Muscle of leg (tissue), 16 donors: ENCODE measurements at places on chromosomes 13 and 19. TPM values are rescaled to one million over a fixed set of nuclear protein-coding genes. Genes with fewer than 3 reads are reported as not detected.

The SPRED3 gene
- 0.09 TPM for total RNA-seq

DNA sequence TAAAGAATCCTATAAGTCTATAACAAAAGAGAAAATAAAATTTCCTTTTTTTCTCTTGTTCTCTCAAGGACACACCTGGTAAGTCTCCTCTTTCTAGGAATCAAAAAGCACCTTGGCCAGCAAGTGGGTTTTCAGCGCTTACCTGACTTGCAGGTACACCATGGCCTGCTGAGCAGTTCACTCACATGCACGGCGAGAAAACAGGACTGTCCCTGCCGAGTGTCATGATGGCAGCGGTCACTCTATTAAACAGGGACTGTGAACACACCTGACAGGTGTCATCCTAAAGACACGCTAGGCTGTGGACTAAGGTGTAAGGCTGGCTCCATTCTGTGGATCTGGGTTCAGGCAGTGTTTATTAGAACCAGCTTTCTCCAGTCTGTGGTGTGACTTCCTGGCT lies 170.2 kb downstream of the TEX29 start:
- no peak for DNase-seq

GRCh38 chr13:111909501-111909900 lies 157.4 kb upstream of the SOX1 start:
- no peak for DNase-seq

- no peak for DNase-seq
These were observed 199.9 kb downstream of the B3GLCT start for GRCh38 chr13:31399690-31400089.

- no peak for DNase-seq
These were observed 2.3 kb upstream of the FCAR start for GRCh38 chr19:54871696-54872095.

DNA sequence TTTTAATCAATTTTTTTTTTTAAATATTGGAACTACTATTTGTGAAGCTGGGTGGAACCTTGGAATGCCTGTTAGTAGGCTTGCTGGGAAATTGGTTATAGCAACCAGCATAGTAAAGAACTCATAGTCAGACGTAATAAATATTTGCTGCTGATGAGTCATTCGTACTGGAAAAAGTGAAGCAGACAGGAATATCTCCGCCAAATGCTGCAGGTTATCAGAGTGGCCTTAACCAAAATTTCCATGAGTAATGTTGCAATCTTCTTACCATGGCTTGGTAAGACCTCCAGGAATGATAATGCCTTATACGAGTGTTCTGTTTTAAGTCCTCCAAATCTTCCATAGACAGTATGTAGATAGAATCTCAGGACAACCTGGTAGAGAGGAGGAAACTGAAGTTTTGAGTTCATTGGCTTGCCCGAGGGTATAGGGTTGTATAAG lies 34.2 kb downstream of the MBNL2 start:
- DNase-seq: no peak

The STOML3 gene
- total RNA-seq: 0.04 TPM

DNA sequence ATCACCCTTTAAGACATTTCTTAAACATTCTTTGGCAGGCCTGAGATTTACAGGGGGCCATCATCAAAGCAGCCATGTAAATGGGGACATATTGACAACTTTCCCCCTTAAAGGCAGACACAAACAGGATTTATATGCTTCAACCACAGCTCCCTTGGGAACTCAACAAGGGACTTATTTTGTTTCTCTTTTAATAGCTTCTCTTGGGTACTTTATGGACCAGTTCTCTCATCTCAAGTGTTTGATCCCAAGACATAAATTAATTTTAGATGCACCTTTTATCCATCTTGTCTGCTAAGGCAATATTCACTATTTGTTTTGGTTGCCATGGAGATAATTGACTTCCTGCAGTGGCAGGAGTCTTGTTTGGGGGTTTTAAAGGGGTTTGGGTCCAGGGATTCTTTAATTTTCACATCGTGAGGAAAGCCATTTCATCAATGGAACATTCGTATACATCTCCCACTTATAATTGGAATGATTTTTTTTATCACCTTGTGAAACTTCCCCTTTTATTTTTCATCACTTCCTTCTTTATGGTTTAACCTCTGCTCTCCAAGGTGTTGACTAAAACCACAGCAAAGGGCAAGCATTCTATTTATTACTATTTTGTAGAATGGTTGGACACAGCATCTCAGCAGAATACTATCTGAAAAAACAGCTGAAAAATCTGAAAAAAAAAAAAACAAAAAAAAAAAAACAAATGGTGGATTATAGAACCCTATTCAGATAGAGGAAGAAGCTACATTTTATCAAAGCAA lies 726.0 kb downstream of the DIAPH3 start:
- peak; percentile 31 for DNase-seq

- peak; percentile 83 for DNase-seq
These were observed 249.0 kb downstream of the DLEU7 start for GRCh38 chr13:50594276-50595051.

DNA sequence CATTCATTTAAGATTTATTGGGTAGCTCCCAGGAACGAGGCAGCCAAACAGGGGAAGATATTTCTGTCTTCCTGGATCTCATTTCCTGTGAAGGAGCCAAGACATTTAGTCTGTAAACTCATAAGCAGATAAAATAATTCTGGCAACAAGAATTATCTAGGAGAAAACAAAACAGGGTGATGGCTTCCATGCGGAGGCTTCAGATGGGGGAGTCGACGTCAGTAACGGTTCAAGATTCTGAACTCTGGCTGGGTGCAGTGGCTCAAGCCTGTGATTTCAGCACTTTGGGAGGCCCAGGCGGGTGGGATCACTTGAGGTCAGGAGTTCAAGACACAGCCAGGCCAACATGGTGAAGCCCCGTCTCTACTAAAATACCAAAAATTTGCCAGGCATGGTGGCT lies 1.3 kb downstream of the GNA15 start:
- peak; percentile 68 for DNase-seq

DNA sequence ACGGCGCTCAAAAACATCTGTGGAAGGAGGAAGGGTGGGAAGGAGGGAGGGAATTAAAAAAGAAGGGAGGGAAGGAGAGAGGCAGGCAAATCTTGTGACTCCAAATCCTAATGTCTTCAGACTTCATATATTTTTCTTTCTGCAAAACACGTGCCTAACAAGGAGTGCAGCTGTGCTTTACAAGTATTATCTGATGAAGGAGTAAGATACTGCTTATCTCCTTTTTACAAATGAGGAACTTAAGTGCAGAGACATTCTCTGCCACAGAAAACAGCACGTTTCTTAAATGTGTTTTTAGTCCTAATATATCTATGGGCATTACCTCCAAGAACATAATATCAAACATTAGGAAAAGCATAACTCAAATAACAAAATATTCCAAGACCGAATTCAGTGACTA lies 6.5 kb downstream of the FLT3 start:
- DNase-seq: no peak

DNA sequence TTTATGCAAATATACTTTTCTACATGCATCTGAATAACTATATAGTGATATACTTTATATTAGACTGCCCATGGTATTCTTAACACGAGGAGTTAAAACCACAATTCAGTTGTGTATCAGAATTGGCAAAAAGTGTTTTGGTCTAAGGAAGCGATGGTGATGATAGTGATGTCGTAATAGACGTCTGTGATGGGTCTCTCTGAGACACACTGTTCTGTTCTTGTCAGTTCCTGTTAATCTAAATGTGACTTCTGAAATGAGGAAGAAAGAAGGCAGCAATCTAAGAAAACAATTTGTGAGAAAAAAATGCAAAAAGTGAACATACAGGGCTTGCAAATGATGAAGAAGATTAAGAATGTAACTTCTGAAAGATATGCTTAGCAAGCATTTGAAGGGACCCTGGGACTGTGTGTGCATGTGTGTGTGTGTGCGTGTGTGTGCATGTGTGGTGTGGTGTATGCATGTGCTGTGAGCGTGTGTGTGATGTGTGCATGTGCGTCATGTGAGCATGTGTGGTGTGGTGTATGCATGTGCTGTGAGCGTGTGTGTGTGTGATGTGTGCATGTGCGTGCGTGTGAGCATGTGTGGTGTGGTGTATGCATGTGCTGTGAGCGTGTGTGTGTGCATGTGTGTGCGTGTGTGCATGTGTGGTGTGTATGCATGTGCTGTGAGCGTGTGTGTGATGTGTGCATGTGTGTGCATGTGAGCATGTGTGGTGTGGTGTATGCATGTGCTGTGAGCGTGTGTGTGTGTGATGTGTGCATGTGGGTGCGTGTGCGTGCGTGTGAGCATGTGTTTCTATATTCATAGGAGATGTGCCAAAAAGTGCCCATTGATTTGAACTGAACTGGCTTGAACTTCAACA lies 131.8 kb downstream of the IRS2 start:
- DNase-seq: peak; percentile 74

DNA sequence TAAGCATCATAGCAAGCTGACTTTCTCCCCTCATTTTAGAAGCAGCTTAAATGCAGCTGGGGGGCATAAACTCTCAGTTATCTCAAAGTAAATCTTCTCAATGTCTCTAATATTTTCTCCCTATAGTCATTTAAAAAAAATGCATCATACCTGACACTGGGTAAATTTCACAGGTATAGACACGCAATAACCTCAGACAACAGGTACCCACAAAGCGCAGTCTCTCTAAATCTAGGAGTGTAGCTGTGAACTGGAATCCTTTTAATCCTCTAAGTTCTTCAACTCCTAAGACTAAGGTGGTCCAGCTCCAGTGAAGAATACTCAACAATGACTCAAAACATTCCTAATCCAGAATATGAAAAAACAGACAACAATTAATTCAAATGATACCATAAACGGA lies 141.2 kb downstream of the MYCBP2 start:
- DNase-seq: no peak

DNA sequence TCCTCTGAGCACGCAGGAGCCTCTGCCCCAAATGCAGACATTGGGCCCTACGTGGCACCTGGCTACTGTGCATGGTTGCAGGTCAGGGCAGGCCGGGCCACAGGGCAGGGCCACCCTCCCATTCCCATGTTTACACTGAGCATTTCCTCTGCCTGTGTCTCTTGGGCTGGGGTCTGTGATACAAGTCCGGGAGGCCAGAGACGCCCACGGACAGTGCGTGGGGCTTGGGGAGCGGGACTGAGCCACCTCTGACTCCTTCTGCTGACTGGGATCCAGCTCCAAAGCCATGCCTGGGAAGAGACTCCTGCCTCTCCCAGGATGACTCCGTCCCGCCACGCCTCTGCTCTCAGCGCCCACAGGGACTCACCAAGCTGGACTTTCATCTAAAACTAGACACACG lies 18.8 kb downstream of the GAS6 start:
- DNase-seq: no peak

The ACTMAP gene
- total RNA-seq: 1.2 TPM

- no peak for DNase-seq
These were observed 7.3 kb downstream of the LAIR1 start for GRCh38 chr19:54357381-54357780.

DNA sequence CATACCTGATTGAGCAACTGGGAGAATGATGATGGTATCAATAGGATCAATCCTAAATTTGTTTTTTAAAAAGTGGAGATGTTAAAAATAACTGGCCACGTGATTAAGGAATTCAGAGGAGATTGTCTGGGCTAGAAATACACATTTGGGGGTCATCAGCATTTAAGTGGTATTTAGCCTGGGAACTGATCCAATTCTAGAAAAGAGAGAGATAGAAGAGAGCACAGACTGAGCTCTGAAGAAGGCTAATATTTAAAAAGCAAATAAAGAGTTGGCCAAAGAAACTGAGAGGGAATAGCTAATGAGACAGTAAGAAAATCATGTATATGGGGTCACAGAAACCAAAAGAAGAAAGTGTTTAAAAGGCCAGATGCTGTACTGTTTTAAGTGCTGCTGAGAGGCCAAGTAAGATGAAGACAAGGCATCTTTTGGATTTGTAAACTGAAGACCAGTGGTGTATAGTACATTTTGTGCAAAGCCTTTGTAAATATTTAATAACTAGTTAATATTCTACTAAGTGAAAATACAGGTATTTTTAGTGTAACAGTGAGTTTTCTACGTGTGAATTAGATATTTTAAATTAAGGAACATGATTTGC lies 40.2 kb downstream of the UBL3 start:
- peak; percentile 61 for DNase-seq

GRCh38 chr13:73060251-73061160 lies 1.7 kb downstream of the KLF5 start:
- DNase-seq: peak; percentile 91

DNA sequence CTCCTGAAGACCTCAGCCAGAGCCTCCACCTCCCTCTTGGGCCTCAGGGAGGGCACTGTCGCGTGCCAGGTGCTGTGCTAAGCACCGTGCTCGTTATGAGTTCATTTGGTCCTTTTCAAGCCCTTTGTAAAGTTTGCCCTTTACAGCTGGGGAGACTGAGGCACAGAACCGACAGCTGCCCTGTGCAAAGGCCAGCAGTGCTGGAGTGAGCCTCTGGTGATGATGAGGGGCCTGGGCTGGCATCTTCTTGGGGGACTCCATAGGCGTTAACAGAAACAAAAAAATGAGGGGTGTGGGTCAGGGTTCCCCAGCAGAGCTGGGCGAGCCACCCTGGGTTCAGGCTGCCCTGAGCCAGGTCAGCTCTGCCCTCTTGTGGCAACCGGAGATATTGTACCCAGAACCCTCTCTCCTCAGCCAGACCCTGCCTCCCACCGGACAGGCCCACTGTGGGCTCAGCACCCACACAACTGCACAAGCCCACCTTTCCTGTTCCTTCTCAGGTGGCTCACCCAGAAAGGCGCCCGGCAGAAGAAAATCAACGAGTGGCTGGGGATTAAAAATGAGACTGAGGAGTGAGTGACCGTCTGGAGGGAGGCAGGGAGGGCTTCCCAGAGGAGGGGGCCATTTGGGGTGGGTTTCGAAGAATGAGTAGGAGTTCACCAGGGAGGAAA lies 5.5 kb upstream of the IFI30 start:
- DNase-seq: peak; percentile 33

DNA sequence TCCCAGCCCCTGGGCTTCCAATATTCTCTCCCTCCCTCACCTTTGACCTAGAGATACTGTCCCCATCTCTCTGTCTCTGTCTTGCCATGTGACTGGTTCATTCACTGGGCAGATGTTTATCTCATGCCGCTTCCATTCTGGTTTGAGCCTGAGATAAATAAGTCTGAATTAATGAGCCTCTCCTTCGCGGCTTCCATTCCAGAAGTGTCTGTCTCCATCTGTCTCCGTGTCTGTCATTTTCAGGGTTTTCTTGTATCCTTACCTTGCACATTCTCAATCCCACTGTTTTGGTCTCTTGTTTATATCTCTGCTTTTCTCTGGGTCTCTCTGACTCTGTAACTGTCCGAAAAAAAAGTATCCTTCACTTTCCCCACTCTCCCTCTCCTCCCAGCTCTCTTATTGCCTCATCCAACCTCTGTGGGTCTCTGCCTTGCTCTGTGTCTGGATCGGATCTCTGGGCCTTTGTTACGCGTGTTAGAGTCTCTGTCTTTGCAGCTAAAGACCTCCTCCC lies 4.3 kb downstream of the SPHK2 start:
- DNase-seq: peak; percentile 31

DNA sequence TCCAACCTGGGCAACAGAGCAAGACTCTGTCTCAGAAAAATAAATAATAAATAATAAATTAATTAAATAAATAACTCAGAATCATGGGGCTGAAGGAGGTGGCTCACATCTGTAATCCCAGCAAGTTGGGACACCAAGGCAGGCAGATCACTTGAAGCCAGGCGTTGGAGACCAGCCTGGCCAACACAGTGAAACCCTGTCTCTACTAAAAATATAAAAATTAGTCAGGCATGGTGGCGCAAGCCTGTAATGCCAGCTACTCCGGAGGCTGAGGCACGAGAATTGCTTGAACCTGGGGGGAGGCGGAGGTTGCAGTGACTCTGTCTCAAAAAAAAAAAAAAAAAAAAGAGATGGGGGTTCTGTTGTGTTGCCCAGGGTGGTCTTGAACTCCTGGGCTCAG lies 7.2 kb downstream of the TMEM38A start:
- DNase-seq: no peak

GRCh38 chr19:56642711-56643459 lies at the start of gene SMIM17:
Gene SMIM17, plus strand, starts transcription at chr19:56643159. Its CDS starts 2,509 bp downstream, at chr19:56645668.
- no peak for DNase-seq
